ENCODE measurements at places on chromosomes 11 and 22. TPM values are rescaled to one million over a fixed set of nuclear protein-coding genes. Genes with fewer than 3 reads are reported as not detected.

DNA sequence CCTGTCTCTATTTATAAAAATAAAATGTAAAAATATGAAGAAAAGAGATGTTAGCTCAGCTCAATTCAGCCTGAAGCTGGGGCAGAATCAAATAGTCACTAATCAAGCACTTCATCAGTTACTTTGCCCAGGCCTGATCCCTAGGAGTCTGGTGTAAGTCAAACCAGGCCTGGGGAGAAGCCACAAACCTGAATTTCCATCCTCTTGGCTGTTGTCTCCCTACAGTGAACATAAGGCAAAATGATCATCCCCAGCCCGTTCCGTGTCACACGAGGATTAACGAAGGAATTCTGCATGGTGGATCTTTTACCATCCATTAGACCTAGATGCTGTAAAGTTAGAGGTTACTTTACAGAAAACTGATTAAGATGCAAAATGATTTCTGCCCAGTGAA, 6.5 kb upstream of the NAALADL1 start:
- ATAC-seq = no peak

DNA sequence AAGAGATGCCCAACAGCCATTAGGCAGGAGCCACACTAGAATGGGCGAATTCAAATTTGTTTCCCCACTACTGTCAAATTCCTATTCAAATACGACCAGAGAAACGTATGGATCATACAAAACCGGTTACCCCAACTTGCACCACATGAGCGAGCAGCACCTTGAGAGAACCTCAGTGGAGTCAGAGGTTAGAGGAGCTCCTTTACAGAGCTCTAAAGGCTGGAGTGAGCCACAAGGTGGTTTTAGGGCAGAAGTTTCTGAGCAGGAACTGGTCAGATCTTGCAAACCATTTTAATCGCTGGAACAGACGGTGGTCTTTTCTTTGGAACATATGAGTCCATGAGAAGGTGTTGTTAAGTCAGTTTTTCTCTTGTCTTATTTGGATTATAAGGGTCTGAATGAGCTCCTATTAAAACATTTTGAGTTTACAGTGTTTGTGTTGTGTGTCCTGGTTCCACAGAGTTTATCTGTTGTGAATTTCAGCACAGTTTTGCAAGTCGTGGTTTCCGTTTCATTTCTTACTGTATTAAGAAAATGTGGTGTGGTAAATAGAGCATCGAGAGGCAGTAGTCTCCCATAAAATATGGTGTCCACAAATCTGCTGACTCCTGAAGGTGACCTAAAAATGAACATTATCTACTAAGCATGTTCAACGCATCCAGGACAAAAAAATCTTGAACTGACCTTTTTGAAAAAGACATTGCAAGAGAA, 471.7 kb downstream of the NTM start:
- no peak for ATAC-seq

DNA sequence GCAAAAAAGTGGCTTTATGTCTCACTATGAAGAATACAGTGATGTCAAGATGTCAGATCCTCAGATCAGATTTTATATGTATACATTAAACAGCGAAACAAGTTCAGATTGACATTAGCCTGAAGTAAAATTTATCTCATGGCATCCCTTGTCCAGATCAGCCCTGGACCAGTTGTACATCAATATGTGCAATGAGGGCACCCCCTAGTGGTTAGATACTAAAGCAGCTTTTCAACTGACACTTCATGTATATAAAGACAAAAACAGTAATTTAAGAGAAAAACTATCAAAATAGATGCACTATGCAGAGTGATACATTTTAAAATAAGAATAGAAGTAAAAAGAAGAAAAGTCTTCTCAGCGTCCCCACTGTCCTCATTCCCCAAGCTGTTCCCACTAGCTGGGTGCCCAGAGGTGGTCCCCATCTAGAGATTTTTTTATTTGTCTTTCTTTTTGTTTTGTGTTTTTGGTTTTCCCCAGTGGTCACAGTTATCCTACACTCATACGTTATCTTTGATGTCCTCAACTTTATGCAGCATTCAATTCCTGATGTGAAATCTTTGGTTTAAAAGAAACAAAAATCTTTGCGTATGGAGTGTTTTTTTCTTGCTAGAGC, 2193.4 kb upstream of the RAG2 start:
- ATAC-seq = peak; percentile 34

DNA sequence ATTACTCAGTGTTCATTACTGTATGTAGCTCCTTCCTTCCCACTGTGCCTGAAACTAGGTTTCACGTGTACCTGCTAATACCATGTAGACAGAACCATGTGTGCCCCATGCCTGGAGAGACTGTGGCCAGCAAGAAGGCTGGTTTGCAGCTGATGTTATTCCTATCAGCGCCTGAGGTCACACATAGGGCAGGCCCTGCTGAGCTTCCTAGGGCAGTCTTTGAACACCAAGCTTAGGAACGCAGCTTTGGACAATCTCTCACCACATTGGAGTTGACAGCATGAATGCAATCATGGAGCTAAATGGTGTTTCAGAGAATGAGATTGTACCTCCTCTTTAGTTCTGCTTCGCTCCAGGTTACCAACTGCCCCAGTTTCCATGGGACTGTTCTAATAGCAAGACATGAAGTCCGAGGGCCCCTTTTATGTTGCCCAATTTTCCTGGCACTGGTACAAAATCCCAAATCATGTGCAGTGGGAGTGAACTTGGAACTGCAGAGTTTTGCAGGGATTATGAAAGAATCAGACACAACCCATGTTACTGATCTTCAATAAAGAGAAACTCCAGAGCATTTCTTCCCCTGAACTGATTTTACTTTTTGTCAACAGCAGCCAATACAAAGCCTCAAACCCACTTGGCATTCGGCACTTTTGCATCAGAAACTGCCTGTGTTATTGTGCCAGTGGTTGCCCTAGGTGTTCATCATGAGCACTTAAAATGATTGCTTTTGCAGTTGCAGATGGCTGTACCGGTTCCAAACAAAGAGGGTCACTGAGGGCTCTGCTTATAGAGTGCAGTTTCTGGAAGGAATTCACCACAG, 154.2 kb upstream of the TTC12 start:
- ATAC-seq = peak; percentile 39

- ATAC-seq = peak; percentile 19
Measured at GRCh38 chr11:109864151-109864661, 229.0 kb upstream of the ZC3H12C start.

DNA sequence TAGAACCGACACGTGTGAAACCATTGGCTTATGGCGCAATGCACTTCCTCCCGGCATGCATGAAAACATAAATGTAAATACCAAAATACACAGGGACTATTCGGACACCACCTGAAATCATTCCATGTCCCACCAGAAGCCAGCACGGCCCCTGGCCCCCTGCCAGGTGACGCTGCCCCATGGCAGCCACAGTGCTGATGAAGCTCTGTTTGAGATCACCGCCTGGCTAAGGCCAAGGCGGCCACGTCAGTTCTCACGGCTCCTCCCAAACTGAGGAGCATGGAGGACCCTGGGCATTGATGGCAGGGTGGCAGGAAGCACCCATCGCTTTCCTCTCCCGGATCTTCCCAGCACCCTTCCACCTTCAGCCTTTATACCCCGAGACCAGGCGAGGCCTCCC, 89.5 kb downstream of the CDKN1C start:
- ATAC-seq = no peak

Gene CCDC73
- total RNA-seq = 0.19 TPM

All from motor neuron (in vitro differentiated cells).